ENCODE measurements at places on chromosomes 3 and 15. TPM values are rescaled to one million over a fixed set of nuclear protein-coding genes. Genes with fewer than 3 reads are reported as not detected.

The CCDC13 gene
- 2.5 TPM for total RNA-seq

The UROC1 gene
- not detected for total RNA-seq

The FAH gene
- total RNA-seq = 33.3 TPM

The CDHR4 gene
- total RNA-seq = 0.26 TPM

The CHRM5 gene
- not detected for total RNA-seq

The TMEM43 gene
- total RNA-seq = 81.3 TPM

The TRIM71 gene
- not detected for total RNA-seq

The ARGFX gene
- total RNA-seq = not detected

The CLDN16 gene
- total RNA-seq = not detected

The GOLGA6L10 gene
- 1.6 TPM for total RNA-seq

The WDR93 gene
- not detected for total RNA-seq

The REC114 gene
- not detected for total RNA-seq

The CHL1 gene
- 0.13 TPM for total RNA-seq

The PLS1 gene
- total RNA-seq = 8.8 TPM

The ST8SIA2 gene
- total RNA-seq = not detected

The FBXO40 gene
- total RNA-seq = not detected

The LSAMP gene
- total RNA-seq = 2.4 TPM

The SATB1 gene
- total RNA-seq = 15.2 TPM

The RYR3 gene
- total RNA-seq = not detected

The RTP1 gene
- not detected for total RNA-seq

The CFAP44 gene
- total RNA-seq = 4.8 TPM

The CKMT1B gene
- not detected for total RNA-seq

The SUSD5 gene
- total RNA-seq = 9.7 TPM

The IFRD2 gene
- total RNA-seq = 133 TPM

Measured in A375 (cell line).